ENCODE measurements at places on chromosomes 12 and 14.

GRCh38 chr14:103065861-103066260, 8.5 kb upstream of the CDC42BPB start:
- DNase-seq, result no peak

DNA sequence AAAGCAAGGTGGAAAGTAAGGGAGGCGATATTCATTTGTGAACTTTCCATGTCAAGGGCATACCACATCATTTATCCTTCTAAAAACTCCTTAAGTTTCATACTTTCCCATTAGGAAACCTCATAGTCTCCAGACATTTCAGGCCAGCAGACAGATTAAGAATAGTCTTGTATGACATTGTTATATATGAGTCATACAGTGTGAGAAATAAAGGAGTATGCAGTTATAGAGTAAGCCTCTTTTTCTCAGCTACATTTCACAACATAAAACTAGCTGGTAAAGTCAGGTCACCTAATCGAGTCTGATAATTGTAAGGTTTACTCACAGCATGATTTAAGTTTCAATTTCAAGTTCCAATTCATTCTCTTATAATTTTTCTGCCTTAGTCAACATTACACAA, 164.3 kb downstream of the GRIP1 start:
- no peak for DNase-seq

DNA sequence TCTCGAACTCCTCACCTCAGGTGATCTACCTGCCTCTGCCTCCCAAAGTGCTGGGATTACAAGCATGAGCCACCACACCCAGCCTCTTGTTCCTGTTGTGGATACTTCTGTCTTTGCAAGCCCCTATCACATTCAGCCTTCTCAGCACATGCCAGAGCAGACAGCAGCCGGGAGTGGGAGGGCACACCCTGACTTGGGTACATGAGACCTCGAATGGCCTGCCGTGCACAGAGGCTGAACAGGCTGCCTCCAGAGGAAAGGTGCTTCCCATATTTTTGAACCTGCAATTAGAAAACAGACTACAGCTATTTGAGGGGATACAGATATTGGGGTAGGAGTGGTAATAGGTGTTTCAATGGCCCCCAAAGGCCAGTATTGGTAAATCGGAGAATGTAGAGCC, 307.3 kb upstream of the DIO3 start:
- DNase-seq, result no peak

DNA sequence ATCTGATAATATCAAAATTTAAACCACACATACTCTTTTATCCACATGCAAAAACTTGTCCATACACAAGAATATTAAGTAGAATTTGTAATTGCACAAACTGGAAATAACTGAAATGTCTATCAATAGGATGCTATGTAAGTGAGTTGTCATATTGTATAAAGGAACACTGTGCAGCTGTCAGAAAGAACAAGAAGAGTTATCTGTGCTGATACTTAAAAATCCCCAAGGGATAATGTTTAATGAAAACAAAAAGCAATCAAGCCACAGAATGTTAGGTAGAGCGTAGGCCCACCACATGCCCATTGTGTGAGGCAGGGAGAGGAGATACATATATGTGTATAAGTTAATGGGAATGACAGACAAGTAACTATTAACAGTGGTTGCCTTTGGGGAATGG, 25.9 kb upstream of the HIGD1C start:
- no peak for DNase-seq

- no peak for DNase-seq
These were observed 335.0 kb downstream of the PCNX1 start for GRCh38 chr14:71242237-71242748.

DNA sequence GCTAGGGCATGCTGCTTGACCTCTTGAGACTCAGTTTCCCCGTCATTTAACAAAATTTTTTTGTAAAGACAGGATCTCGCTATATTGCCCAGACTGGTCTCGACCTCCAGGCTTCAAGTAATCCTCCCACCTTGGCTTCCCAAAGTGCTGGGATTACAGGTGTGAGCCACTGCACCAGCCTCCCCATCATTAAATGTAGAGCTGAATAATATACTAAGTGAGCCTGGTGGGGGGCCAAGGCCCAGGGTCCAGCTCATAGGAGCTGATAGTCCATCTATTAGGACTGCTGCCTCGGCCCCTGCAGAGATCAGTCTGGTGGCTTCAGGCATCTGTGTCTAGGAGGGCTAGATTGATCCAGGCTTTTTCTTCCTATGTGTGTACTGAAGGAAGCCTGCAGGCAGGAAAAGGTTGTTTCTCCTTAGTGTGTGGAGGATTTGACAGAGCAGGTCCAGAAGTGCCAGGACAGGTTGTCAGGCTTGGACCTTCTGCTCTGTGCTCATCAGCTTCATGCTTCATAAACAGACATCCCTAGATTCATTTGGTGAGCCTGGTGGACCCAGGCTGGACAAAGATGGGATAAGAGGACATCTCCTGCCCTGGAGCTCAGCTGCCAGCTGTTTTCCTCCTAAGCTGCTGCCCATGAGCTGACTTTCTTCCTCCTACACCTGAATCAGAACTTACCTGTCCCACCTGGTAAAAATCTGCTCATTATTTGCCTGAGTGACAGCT, 135.4 kb downstream of the ZFP36L1 start:
- no peak for DNase-seq

- DNase-seq, result no peak
These were observed 24.4 kb upstream of the CAPRIN2 start for GRCh38 chr12:30779178-30779577.

DNA sequence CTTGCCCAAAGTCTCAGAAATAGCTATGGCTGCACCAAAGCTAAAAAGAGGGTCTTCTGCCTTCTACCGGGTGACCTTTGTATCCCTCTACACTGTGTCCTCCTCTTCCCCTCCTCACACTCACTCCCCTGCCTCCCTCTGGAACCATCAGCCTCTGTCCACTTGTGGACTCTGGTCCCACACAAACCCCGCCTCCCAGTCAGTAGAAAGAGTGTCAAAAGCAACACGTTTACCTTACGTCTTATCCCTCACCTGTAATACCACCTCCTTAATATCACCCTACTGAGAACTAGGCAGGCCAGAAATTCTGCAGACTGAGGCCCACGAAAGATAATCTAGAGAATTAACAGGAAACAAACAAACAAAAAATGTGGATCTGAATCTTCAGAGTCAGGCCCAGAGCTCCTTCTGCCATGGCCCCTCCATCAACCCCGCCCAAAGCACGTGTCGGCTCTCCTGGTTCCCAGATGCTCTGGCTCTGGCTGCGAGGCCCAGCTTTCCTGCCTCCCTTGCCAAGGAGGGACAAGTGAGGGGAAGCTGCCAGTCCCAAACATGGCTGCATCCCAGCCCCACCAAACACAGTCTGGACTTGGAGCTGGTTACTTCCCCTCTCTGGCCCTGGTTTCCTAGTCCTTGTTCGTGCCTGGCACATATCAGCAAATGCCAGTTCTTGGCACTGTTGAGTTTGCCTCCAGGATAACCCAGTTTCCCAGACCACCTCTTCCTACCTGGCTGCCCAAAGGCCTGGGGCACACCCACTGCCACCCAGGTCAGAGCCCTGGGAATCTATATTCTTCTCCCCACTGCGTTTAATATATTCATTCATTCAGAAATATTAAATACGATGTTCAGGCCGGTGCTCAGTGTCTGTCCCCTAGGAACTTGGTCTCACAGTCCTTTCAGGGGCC, 2.7 kb downstream of the ACTN1 start:
- no peak for DNase-seq

DNA sequence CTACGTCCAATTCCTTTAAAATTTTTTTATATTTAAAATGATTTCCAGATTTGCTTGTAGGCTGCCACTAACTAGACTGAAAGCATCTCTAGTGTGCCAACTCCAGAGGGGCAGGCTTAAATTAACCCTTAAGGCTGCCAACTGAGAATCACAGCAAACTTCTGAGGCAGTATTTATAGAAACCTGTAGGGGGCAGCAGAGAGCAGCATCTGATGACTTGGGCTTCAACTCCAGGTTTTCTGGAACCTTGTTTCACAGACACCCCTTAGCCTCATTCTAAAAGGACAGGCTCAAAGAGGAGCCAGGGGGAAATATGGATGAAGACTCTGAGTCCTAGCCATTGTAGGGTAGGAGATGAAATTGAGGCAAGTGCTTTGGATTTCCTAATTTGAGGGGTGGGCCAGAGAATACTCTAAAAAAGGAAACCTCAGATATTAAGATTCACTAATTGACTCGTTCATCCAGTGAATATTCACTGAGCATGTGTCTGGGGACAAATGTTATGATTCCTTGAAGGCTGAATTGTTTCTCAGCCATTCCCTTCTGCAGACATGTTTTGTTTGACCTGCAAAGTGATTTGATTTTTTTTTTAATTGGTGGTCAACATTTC, 63.3 kb upstream of the HSPB8 start:
- peak; percentile 17 for DNase-seq

Measured in CD4-positive, alpha-beta T cell treated with Interleukin-10 for 1 hour (primary cell).